Testis (tissue), 5 donors: ENCODE measurements at places on chromosomes 11 and 22. TPM values are rescaled to one million over a fixed set of nuclear protein-coding genes. Genes with fewer than 3 reads are reported as not detected.

DNA sequence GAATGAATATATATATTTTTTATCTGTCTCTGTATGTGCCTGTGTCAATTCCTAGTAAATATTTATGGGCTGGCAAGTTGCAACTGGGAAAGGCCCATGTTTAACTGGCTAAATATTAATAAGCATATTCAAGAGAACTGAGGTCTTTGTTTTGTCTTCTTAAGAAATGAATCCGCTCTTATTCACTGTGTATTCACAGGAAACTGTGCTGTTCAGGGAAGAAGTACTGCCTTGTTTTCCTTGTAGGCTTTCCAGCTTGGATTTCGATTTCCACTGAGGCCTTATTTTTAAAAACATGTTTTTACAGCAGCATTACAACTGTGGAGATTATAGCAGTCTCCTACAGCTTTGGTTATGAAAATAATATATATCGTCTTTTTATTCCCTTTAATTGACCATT is 64.7 kb downstream of the LDLRAD3 start:
- DNase-seq: no peak
- no peaks in the 10 kb centered on the region for H3K36me3 ChIP-seq
- H3K27me3 ChIP-seq: no peaks in the 10 kb centered on the region
- peaks cover 18% of the 10 kb centered on the region for H3K4me1 ChIP-seq
- no peak overlapping the region for H3K4me3 ChIP-seq
- H3K27ac ChIP-seq: peak overlapping the region; percentile 2

GRCh38 chr11:129766898-129767604 is 48.6 kb upstream of the TMEM45B start:
- H3K4me3 ChIP-seq: no peak overlapping the region
- H3K4me1 ChIP-seq: no peaks in the 10 kb centered on the region
- H3K36me3 ChIP-seq: no peaks in the 10 kb centered on the region
- no peak overlapping the region for H3K27ac ChIP-seq
- DNase-seq: peak; percentile 37

DNA sequence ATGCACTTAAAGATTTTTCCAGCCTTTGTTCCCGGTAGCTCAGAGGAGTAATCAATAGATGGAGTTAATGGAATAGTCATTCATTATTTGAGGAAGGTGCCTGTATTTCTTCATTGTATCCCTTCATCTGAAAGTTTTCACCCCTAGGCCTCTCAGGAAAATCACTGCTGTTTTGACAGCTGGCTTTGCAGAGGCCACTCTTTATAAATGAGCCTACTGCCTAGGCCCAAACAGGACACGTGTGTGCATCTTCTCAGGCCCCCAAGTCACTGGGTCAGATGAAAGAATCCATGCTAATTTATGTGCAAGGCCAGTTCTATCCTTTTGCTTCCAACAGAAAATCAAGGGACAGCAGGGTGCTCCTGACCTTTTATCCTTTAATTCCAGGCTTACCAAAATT is 76.8 kb downstream of the MPPED2 start:
- H3K4me3 ChIP-seq: no peak overlapping the region
- no peak overlapping the region for H3K27ac ChIP-seq
- DNase-seq: no peak
- no peaks in the 10 kb centered on the region for H3K4me1 ChIP-seq

DNA sequence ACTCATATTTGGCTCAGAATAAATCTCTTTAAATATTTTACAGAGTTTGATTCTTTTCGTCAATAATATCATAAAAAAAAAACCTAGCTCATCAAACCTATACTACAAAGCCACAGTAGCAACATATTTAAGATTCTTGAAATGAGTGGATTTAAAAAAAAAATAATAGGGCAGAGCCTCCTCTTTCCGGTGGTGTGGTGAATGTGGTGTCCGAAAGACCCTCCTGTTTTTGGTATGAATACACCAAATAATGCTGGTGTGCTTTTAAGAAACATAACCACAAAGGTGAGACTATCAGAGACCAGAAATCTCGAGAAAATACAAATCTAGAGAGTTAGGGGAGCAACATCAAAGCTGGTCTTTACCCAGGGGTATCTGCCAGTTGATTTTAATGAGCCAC is 342.6 kb downstream of the TBC1D22A start:
- no peaks in the 10 kb centered on the region for H3K27me3 ChIP-seq
- H3K4me1 ChIP-seq: no peaks in the 10 kb centered on the region
- no peak for DNase-seq
- H3K4me3 ChIP-seq: no peak overlapping the region
- H3K36me3 ChIP-seq: no peaks in the 10 kb centered on the region

DNA sequence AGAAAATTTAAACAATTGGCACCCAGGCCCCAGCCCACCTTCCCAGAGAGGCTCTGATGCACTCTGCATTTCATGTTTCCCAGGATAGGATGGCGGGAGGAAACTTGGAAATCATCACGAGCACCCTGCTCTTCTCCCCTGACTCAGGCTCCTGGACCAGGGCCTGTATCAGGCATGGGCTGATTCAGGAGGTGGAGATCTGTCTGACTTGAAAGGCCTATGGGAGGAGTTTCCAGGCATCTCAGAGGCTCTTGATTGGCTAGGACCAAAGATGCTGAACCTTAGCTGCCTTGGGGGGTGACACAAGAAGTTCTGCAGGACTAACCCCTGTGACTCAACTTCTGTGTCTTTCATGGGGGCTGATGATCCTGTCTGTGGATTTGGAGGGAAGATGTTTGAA is 106.2 kb downstream of the PKNOX2 start:
- no peaks in the 10 kb centered on the region for H3K27me3 ChIP-seq
- no peaks in the 10 kb centered on the region for H3K36me3 ChIP-seq
- no peak overlapping the region for H3K4me3 ChIP-seq
- peaks cover 17% of the 10 kb centered on the region for H3K4me1 ChIP-seq

DNA sequence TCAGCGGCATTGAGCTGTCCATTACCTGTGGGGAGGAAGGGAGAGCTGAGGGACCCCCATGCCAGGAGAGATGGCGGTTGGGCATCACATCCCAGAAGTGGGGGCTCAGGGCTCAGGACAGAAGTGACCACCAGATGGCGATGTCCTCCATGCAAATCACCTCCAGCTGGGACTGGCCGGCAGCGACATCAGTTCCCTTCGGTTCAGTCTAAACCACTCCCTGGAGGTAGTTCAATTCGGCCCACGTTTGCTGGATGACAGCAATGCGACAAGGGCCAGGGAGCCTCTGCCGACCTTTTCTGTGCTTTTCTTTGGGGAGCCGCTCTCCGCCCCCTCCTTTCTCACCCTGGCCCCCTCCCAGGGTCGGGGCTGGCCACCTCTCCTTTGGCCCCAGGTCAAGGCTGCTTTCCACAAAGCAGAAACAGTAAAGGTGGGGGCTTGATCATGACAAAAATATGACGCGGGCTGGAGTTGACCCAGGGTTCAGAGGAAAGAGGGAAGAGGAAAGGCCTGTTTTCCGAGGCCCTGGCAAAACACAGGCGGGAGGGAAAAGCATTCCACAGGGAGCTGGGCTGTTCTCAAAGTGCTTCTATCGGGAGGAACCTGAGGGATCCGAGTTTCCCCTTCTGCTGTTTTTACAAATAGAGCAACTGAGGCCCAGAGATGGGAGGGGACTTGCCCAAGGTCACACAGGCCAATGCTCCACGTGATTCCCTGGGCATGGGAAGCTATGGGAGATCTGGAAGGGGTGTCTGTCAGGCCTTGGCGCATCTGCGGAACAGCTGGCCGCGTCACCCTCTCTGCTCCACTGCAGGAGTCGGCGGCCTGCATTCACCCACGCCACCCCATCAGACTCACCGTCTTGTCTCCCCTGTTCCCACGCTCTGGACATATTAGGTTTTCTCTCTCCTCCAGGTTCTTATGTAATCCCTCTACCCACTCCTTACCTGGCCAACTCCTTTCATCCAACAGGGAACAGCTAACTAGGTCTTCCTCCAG is 54.7 kb downstream of the FBXO7 start:
- peaks cover 32% of the 10 kb centered on the region for H3K4me1 ChIP-seq
- H3K4me3 ChIP-seq: no peak overlapping the region
- H3K27ac ChIP-seq: peak overlapping the region; percentile 84
- H3K36me3 ChIP-seq: no peaks in the 10 kb centered on the region
- peak; percentile 94 for DNase-seq

GRCh38 chr11:122398167-122398566 is 257.4 kb upstream of the UBASH3B start:
- H3K4me3 ChIP-seq: no peak overlapping the region
- no peak for DNase-seq
- H3K27me3 ChIP-seq: no peaks in the 10 kb centered on the region
- H3K27ac ChIP-seq: no peak overlapping the region

- no peaks in the 10 kb centered on the region for H3K36me3 ChIP-seq
- no peak overlapping the region for H3K27ac ChIP-seq
- no peak overlapping the region for H3K4me3 ChIP-seq
- no peaks in the 10 kb centered on the region for H3K27me3 ChIP-seq
- DNase-seq: peak; percentile 29
These were observed 124.9 kb downstream of the C11orf58 start for GRCh38 chr11:16863389-16863788.

GRCh38 chr11:62427630-62428233 is 8.9 kb downstream of the SCGB1A1 start:
- no peak for DNase-seq
- no peaks in the 10 kb centered on the region for H3K27me3 ChIP-seq
- no peaks in the 10 kb centered on the region for H3K36me3 ChIP-seq
- H3K4me3 ChIP-seq: no peak overlapping the region

GRCh38 chr11:67269401-67270255 is 3.4 kb downstream of the GRK2 start:
- peak overlapping the region; percentile 79 for H3K27ac ChIP-seq
- H3K27me3 ChIP-seq: no peaks in the 10 kb centered on the region
- no peak for DNase-seq
- no peaks in the 10 kb centered on the region for H3K36me3 ChIP-seq
- H3K4me3 ChIP-seq: no peak overlapping the region

DNA sequence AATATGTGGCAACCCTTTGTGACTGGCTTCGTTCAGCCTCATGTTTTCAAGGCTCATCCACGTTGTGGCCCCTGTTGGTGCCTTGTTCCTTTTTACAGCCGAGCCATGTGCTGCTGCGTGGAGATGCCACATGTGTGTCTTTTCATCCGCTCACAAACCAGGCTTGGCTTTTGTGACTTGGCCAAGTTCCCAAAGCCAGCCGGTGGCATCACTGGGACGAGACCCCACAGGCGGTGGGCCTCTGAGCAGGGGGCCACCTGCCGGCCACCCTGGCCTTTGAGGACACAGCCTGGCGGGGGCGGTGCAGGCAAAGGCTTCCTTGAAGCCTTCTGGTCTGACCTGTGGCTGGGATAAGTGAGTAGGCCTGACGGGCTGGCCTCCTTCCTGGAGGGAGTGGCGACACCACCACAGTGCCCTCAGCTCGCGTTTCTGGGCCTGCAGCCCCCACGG is 10.5 kb downstream of the GRK2 start:
- no peaks in the 10 kb centered on the region for H3K27me3 ChIP-seq
- H3K4me1 ChIP-seq: peaks cover 65% of the 10 kb centered on the region
- H3K4me3 ChIP-seq: no peak overlapping the region
- H3K36me3 ChIP-seq: no peaks in the 10 kb centered on the region
- peak overlapping the region; percentile 40 for H3K27ac ChIP-seq

GRCh38 chr11:3014057-3014938 is 22.2 kb upstream of the NAP1L4 start:
- no peak for DNase-seq
- H3K36me3 ChIP-seq: no peaks in the 10 kb centered on the region

DNA sequence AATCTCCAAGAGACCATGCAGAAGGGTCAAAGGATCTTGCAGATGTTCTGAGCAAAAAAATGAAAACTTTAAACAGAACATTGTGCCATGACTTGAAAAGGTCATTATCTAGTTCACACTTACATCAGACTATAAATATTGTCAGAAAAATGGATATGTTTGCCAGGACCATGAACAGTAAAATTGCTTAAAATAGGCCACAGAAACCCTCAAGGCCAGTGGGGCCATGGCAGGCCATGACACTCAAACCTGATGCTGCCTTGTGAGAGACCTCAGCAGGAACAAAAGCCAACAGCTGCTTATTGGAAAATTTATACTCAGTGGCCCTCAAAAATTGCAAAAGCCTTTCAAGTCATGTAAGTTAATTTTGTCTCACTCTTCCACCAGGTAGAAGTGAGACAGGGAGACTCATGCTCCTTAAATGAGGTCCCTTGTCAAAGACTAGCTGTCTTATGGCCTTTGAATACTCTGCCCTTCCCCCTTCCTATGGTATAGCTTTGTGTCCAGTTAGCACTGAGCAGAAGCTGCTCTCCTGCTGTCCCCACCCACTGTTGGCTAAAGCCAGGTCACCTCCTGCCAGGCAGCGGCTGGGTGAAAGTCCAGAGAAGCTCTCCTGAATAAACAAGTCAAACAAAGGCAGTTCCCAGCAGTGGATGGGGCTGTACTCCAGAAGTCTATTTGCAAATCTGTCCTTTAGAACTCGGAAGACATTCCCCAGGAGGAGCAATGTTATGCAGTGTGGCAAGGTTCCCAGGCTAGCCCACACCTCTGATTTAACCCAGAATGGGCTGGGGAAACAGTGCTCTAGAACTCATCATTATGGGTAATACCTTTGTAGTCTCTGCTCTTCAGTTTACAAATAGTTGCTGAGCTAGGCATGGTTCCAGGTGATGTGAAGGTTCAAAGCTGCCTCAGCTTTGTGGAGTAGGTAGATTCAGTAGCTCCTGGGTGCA is 21.4 kb downstream of the ADM start:
- H3K27ac ChIP-seq: no peak overlapping the region
- H3K4me3 ChIP-seq: no peak overlapping the region
- no peaks in the 10 kb centered on the region for H3K36me3 ChIP-seq
- H3K27me3 ChIP-seq: no peaks in the 10 kb centered on the region
- no peak for DNase-seq
- H3K4me1 ChIP-seq: peaks cover 36% of the 10 kb centered on the region

DNA sequence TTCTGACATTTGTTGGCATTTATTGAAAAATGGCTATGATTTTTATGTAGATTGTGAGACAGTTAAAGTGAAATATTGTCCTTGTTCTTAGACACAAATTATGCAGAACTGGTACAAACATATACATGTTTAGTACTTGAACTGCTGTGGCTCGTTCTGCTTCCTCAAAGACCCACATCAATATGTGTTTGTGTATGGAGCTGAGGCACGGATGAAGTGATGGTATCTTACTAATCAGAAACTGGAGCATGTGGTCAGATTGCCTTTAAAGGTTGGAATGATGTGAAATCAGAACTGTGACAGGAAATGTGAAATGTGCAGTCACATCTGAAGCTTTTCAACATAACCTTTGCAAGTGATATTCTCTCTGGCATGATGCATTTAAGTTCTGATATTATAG is 130.4 kb downstream of the NAV2 start:
- no peak overlapping the region for H3K27ac ChIP-seq
- no peaks in the 10 kb centered on the region for H3K27me3 ChIP-seq
- DNase-seq: no peak
- no peak overlapping the region for H3K4me3 ChIP-seq
- H3K36me3 ChIP-seq: no peaks in the 10 kb centered on the region

The ZP1 gene
- 4.0 TPM for total RNA-seq

The ALKBH8 gene
- 7.8 TPM for total RNA-seq

The OR8D1 gene
- total RNA-seq: not detected

The ZNF215 gene
- total RNA-seq: 4.5 TPM

The MEI1 gene
- total RNA-seq: 47.6 TPM

The CLP1 gene
- 19.8 TPM for total RNA-seq

The SPDYC gene
- 1.2 TPM for total RNA-seq

The APOBEC3B gene
- total RNA-seq: 2.0 TPM

The KCNJ11 gene
- 2.1 TPM for total RNA-seq

The TTLL12 gene
- 111 TPM for total RNA-seq
